Sigmoid colon (tissue), 7 donors: ENCODE measurements at places on chromosomes 1 and 21. TPM values are rescaled to one million over a fixed set of nuclear protein-coding genes. Genes with fewer than 3 reads are reported as not detected.

DNA sequence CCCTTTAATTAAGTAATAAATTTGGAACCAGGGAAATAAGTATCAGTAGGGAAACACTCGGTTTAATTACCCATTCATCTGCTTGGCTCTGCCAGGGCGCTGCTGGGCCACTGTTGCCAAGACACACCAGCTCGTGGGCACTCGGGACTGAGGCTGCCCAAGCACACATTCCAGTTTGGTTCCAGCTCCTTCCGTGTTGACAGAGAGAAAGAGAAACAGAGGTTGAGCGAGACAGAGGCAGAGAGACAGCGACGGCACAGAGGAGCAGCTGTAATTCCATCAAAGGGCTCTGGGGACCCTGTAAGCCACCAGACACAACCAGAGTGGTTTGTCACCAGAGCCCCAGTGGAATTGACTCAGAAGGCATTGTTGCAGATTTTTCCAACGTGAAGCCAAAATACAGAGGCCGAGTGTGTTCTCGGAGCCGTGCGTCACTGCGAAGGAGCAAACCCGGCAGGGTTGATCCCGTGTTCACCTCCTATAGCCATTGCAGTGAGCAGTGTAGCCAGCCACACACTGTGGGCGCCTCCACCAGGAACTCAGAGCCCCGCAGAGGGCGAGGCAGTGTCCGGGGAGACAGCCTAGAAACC, 33.5 kb downstream of the SYF2 start:
- peaks cover 10% of the 10 kb centered on the region for H3K27me3 ChIP-seq
- no peaks in the 10 kb centered on the region for H3K4me1 ChIP-seq
- H3K27ac ChIP-seq, result no peak overlapping the region
- DNase-seq, result no peak

DNA sequence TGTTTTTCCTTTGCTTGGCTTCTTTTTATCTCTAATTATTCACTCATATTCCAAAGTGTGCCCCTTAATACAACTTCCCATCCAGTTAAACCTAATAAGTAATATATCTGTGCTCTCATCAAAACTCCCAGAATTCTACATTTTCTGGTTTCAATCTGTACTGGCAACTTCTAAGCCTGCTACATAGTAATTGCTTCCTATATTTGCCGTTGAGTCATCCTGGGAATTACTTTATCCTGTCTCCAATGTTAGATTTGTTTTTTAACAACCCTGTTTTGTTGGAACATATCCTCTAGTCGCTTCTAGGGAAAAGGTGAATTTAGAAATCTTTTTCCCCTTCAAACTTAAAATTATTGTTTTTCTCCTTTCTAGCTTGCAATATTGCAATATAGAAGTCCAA, 620.5 kb upstream of the PKN2 start:
- H3K27ac ChIP-seq, result no peak overlapping the region
- no peaks in the 10 kb centered on the region for H3K27me3 ChIP-seq
- no peak for DNase-seq
- no peak overlapping the region for H3K4me3 ChIP-seq

GRCh38 chr1:53398576-53399365, 60.4 kb upstream of the DMRTB1 start:
- no peaks in the 10 kb centered on the region for H3K36me3 ChIP-seq
- H3K27ac ChIP-seq, result no peak overlapping the region

DNA sequence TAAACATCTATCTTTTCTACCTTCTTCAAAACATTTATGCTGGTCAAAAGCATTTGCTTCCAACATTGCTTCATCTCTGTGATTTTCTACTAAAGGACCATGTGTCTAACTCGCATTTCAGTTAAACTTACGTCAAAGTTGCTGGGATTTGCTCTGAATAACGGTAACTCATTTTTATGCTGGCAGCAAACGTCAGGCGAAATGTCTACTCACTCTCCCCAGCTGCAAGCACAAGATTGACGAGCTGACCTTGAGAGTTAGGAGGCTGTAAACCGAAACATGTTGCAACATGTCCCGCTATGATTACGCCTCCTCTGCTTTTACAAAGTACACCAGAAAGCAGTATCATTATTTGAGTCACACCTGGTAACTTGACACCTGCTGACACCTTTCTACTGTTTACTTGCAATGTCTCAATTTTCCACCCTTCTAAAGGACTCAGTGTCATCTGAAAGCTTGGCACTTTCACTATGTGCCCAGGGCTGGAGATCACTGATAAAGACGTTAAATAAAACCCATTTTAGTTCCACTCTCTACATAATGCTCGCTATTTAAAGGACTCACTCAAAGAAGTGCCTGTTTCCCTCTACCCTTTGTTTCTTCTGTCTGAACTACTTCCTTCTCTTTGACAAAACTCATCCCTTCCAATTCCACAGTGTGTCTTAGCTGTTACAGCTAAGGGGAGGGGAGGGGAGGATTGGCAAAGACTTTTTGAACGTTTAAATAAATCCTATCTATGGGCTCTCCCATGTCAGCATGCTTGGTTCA, 111.9 kb downstream of the PTPN14 start:
- no peak overlapping the region for H3K4me3 ChIP-seq
- H3K36me3 ChIP-seq, result no peaks in the 10 kb centered on the region
- DNase-seq, result no peak

DNA sequence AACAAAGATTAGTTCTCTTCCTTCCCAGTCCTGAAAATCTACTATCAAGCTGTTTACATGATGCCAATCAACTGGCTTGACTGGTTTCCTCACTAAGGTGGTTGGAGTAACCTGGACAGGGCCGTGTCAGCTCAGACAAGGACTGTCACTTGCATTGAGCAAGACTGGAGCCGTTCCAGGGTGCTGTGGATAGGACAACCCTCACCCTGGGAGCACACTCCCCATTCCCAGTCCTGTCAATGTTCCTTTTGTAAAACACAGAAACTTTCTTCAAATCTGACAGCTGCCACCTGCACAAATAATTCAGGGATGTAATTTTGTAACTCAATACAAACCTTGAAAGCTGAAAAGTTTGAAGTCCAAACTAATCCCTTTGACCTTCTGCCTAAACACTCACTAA, 31.4 kb downstream of the PLPP3 start:
- no peak for DNase-seq
- H3K27me3 ChIP-seq, result no peaks in the 10 kb centered on the region
- no peaks in the 10 kb centered on the region for H3K36me3 ChIP-seq
- peaks cover 48% of the 10 kb centered on the region for H3K4me1 ChIP-seq
- no peak overlapping the region for H3K27ac ChIP-seq

DNA sequence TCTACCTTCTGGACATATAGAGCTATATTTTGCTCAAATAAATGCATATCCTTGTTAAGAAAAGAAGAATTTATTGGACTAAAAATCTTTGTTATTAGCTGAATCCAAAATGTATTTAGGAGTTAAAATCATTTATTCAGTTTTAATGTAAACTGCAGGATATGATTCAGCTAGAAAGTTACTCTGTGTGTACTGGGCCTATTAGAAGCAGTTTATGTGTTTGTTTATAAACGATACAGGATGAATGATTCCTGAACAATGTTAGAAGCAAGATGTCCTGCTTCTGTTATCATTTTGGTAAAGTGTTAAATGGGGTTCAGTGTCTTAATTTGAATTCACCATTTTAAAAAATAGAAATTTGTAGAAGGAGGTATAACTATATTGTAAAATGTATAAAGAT, 549.2 kb upstream of the ZRANB2 start:
- no peaks in the 10 kb centered on the region for H3K36me3 ChIP-seq
- no peak overlapping the region for H3K27ac ChIP-seq
- H3K27me3 ChIP-seq, result no peaks in the 10 kb centered on the region
- H3K4me3 ChIP-seq, result no peak overlapping the region
- no peak for DNase-seq

DNA sequence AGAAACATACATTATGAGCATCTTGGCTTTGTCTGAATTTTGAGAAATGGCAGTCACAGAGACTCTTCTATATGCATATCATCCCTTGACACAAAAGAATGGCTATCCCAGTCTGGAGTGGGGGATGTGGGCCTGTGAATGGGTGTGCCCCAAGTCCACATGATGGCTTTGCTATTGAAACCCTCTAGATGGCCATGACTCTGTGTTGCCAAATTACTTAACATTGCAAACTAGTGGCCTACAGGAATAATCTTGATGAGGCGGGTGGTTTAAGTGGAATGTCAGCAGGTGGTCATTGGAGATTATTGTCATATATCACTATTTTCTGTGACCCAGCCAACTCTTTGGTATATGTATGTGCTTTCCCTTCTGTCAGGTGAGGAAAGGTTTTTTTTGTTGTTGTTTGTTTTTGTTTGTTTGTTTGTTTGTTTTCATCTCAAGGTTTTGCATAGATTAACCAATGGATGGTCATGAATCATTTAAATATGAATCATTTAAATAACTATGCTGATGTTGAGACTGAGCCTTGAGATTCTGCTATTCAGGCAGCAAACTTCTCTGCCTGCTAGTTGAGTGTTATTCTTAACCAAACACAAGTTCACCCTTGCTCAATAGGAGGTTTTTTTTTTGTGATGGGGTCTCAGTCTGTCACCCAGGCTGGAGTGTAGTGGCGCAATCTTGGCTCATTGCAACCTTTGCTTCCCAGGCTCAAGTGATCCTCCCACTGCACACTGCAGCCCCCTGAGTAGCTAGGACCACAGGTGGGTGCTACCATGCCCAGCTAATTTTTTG, 103.0 kb downstream of the NOS1AP start:
- H3K36me3 ChIP-seq, result no peaks in the 10 kb centered on the region
- H3K4me1 ChIP-seq, result no peaks in the 10 kb centered on the region
- no peak for DNase-seq
- no peaks in the 10 kb centered on the region for H3K27me3 ChIP-seq
- no peak overlapping the region for H3K4me3 ChIP-seq
- no peak overlapping the region for H3K27ac ChIP-seq

GRCh38 chr21:44442266-44443125, 12.8 kb upstream of the LRRC3 start:
- H3K27ac ChIP-seq, result no peak overlapping the region
- H3K4me3 ChIP-seq, result no peak overlapping the region
- H3K36me3 ChIP-seq, result no peaks in the 10 kb centered on the region
- peak; percentile 33 for DNase-seq
- peaks cover 23% of the 10 kb centered on the region for H3K4me1 ChIP-seq

CA6 gene
- total RNA-seq, result not detected

TAGLN2 gene
- total RNA-seq, result 88.8 TPM

RSBN1 gene
- total RNA-seq, result 33.9 TPM

EPB41 gene
- total RNA-seq, result 33.4 TPM
